HEK293T (cell line): ENCODE measurements at places on chromosomes 6 and 20.

- DNase-seq: no peak
These were observed 57.2 kb downstream of the CEP43 start for GRCh38 chr6:167056370-167056769.

GRCh38 chr6:128686084-128686483 is 165.7 kb upstream of the PTPRK start:
- DNase-seq: no peak

GRCh38 chr6:30915591-30915946 is 1.5 kb downstream of the VARS2 start:
- DNase-seq: peak; percentile 71

DNA sequence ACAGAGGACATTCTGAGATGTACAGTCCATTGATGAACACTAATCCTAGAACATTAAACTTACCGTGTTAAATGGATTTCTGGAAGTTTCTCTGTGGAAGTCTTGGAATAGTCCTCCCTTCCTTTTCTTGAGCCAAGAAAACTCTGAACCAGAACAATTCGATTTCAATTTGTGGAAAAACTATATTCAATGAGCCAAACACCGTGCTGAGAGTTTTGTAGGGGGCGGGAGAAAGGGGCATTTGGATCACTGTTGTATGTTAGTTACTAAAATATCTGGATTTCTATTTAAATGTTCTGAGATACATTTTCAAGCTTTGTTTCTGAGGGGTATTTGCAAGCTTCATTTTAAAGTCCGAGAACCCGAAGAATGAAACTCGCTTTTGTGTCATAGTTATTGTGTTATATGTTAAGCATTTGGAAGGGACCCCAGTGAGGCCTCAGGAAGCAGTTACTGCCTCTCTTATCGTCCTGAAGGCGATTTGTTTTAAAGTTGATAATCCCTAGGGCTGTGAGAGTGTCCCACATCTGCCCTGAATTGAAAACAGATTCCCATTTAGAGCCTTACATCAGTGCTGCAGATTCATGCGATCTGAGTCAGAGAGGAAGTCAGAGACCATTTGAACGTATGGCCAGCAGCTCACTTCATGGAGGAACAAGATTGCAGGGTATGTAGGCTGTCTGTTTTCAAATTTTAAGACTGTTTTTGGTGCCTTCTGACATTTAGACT is 70.8 kb upstream of the SASH1 start:
- DNase-seq: no peak

- no peak for DNase-seq
These were observed 23.9 kb upstream of the AHI1 start for GRCh38 chr6:135521431-135521830.

DNA sequence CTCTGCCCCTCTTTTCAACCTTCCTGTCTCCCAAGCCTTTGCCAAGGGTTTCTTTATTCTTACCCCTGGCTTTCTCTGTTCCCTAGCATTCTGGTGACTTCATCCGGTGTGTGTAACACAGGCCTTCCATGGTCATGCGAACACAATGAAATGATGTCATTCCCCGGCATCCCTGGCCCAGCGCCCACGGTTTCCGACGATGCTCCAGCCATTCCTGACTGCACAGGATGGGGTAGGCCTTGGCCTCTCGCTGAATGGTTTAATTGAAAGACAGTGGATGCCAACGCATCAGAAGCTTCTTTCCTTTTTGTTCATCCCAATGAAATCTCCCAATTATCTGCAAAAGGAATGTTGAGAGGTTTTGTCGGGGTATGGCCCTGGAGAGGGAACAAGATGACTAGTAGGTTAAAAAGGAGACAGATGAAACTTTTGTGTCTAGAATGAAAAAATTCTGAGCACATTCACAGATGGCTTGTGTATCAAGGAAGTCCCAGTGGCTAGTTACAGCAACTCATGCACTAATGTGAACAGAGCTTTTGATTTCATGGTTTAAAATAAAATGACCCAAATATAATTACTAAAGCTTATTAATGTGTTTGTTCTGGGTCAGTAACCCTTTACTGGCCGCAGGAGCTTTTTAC is 655.0 kb downstream of the QKI start:
- no peak for DNase-seq

GRCh38 chr6:91852252-91852651 is 1265.4 kb upstream of the MAP3K7 start:
- no peak for DNase-seq

GRCh38 chr20:11924923-11925322 is 7.2 kb downstream of the BTBD3 start:
- no peak for DNase-seq

- no peak for DNase-seq
These were observed 120.8 kb upstream of the TNFAIP3 start for GRCh38 chr6:137746264-137746663.

GRCh38 chr6:16819752-16820151 is 58.5 kb upstream of the ATXN1 start:
- no peak for DNase-seq

- DNase-seq: no peak
These were observed 662 bp upstream of the CCR6 start for GRCh38 chr6:167122041-167122826.

- no peak for DNase-seq
These were observed 76.8 kb downstream of the ERMARD start for GRCh38 chr6:169828176-169828575.

DNA sequence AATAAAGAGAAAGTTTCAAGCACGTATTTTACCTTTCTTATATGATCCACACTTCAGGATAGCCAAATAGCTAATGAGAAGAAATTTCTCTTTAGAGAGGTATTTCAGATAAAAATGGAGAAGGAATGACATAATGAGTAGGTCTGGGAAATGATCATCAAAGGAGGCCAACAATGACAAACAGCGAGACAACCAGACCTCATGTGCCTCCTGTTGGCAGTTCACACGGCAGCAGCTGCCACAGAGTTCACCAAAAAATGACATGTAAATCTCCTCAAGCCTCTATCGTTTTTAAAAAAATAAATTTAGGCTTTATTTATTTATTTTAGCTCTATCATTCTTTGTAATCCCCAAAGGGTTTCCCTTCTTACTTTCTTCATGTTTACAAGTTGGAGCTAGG is 47.7 kb downstream of the SLC2A12 start:
- DNase-seq: no peak

DNA sequence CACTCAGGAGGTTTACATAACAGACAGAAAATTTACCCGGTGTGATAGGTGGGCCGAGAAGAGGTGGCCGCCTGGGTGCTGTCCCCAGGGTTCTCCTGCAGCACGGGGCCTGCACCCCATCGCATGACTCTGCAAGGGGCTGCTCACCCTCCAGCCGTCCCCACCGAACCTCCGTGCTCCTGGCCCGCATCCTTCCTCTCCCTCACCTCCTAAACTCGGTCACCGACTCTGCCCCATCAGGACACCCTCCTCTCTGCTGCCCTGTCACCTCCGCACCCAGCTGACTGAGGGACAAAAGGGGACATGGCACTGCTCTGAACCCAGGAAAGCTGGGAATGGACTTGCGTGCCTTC is 147.6 kb downstream of the SYNDIG1 start:
- no peak for DNase-seq

DNA sequence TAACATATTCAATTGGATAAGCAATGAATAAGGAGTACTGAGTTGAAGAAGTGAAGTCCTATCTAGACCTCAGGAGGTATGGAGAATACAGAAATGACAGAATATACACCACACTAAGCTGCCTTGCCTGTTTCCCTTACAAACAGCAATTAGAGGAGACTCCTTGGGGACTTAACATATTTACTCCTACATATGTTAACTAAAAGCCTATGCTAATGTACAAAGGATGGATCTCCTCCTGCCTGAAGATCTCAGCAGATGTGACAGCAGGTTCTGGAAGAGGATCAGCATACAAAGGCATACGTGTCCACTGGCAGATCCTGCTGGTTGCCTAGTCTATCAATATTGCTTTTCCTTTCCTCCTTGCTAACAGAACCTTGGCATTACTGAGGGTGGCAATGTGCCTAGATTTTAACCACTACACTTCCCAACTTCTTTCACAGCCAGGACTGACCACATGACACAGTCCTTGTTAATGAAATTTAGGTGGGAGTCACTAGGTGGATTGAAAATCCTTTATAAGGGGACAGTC is 29.6 kb downstream of the PRKN start:
- DNase-seq: no peak

DNA sequence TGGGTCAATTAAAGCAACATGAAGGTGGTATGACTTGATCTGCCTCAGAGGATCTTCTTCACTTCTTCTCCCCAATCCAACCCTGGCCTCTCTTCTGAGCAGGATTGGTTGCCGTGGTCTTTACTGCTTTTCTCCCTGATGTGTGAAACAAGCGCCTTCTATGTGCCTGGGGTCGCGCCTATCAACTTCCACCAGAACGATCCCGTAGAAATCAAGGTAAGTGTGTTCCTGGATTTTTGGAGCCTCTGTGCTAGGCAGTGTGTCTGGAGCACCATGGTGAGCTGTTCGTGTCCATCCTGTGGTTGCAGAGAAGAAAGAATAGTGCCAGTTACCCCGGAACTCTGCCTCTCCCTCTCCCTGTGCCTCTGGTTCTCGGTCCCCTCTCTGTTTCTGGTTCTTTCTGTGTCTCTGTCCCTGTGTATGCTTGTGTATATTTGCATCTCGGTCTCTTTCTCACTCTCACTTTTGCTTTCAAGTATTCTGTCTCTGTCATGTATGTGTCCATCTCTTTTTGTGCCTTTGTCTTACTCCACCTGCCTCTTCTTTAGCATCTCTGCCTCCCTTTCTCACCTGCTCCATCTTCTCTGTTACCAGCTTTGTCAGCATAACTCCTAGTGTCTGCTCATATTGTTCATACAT is 23.5 kb downstream of the TM9SF4 start:
- DNase-seq: no peak

DNA sequence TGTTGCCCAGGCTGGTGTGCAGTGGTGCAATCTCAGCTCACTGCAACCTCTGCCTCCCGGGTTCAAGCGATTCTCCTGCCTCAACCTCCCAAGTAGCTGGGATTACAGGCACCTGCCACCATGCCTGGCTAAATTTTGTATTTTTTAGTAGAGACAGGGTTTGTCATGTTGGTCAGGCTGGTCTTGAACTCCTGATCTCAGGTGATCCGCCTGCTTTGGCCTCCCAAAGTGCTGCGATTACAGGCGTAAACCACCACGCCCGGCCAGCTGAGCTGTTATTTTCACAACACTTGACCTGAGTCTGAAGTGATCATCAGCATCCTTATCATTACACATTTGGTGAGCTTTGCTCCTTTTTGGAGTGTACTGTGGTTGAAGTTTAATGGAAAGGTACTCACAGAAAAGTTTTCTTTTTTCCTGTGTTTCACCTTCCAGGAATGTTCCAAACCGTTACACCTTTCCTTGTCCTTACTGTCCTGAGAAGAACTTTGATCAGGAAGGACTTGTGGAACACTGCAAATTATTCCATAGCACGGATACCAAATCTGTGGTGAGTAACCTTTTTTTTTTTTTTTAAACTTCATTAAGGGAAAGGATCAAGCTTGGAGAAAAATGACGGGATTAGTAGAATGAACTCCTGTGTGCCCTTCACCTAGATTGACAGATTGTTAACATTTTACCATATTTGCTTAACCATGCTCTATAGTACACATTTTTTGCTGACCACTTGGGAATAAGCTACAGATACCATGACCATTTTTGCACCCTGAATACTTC is 9.7 kb downstream of the RNF114 start:
- DNase-seq: no peak

- DNase-seq: no peak
These were observed 156.8 kb upstream of the KCNQ5 start for GRCh38 chr6:72464791-72465691.

DNA sequence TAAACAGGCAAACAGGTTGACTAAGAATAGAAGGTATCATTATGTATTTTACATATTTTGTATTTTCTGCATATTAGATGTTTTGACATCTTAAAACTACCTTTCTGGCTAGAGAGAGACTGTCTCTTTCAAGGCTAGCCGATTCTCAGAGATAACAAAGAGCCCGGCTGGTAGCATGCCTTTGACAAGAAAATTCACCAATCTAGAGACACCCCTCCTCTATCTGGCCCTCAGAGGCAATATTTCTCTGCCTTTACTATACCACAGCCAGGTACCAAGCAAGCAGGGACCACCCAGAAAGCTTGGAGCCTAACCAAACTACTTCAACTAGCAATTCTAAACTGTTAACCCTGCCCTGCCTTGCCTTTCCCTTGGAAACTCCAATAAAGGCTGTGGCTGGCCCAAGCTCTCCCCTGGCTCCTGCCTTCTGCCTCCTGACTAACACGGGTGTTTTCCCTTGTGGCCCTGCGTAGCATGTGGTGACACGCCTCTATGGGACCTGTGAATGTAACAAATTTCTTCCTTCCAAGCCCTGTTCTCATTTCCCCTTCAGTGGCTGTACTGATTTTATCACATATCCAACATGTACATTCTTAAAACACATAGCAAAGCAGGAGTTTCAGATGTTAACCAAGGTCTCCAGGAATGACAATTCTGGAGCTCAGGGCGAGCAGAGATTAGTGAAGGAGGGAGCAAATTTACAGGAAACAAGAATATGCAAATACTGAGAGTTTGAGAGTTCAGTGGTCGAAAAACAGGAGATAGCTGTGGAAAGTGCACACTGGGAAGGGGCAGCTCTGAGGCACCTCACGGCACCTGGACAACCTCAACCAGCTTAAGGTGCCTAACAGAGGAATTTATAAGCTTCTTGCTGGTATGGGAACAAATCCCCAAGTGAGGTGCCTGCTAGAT is 120.8 kb downstream of the BACH2 start:
- DNase-seq: no peak

GRCh38 chr6:15152700-15153099 is 93.2 kb upstream of the JARID2 start:
- no peak for DNase-seq

GRCh38 chr6:108174371-108175175 is 8.8 kb downstream of the NR2E1 start:
- no peak for DNase-seq

DNA sequence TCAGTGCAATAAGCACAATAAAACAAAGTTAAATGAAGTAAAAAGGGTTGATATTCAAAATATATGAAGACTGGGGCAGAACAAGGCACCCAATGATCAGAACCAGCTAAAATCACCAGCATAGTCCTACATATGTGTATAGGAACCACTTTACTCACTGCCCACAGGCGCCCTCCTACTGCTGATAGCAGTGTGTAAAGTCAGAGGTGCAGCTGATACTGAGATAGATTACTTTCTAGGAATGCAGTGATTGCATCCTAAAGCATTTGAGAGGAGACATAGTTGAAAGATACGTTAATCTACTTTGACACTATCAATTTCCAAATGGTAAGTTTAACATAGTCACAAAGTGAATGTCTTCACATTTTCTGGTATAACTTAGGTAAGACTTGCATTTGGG is 161.1 kb upstream of the MCHR2 start:
- DNase-seq: no peak

DNA sequence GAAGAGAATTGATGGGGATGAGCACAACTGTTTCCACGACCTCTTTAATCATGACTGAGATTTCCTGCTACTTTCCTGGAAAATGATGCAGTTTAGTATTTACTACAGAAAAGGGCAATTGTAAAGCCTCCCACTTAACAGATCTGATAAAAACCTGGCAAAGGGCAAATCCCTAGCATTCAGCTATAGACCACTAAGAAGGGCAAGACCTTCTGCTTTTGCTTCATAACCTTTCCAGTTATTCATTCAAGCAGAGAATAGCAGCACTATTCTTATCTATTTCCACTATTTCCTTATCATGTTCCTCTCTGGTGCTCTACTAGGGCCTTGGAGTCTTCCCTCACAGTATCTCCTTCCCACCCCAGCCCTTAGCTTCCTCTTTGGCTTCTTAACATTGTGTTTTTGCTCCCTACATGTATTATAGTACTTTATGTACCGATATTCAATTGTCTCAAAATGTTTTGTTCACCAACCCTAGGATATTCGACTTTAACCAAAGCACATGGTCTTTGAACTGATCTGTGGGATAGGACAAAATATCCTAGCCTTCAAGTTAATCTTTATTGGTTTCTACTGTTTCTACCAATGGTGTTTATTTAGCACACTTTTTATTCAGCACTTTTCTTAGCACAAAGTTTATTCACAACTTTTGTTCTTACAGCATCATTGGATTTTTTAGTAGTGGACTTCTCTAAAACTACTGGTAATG is 32.7 kb upstream of the MANEA start:
- no peak for DNase-seq
